ENCODE measurements at places on chromosomes 7 and 10. TPM values are rescaled to one million over a fixed set of nuclear protein-coding genes. Genes with fewer than 3 reads are reported as not detected.

The GIMAP7 gene
- 100 TPM for total RNA-seq

The PLXDC2 gene
- total RNA-seq = 21.6 TPM

The ATRNL1 gene
- total RNA-seq = not detected

DNA sequence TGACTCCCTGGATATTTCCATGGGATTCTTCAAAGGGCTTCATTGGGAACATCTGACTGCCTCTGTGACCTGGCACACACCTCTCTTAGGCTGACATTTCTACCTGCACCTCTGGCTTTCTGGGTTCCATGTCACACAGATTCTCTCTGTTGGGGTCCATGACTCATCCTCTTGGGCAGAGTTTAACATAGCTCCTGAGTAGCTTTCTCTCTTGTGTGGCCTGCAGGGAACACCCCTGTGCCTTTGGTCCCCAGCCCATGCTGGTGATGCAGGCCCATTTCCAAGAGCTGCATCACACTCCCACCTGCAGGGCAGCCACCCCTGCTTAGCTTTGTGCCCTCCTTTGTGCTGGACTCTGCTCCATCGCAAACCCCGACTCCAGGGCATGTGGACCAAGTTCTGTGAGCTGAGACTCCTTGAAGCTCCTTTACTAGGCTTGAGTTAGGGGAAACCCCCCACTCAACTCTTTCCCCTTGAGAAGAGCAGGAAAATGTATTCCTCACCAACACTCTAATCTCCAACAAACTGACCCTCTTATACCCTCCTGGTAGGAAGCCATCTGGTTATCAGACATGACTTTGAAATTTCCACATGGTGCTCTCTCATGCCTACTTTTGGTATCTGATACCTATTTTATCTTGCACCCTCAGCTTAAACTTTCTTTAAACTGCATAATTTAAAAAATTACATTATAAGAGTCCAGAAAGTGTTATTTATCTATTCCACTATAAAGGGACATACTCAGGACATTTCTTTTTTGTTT, 93.3 kb downstream of the ZNF777 start:
- DNase-seq = no peak

- no peak for DNase-seq
Measured at GRCh38 chr10:78685466-78686103, 383.2 kb upstream of the ZMIZ1 start.

The CALHM3 gene
- total RNA-seq = not detected

- no peak for DNase-seq
Measured at GRCh38 chr7:114662002-114662677, 247.5 kb downstream of the FOXP2 start.

DNA sequence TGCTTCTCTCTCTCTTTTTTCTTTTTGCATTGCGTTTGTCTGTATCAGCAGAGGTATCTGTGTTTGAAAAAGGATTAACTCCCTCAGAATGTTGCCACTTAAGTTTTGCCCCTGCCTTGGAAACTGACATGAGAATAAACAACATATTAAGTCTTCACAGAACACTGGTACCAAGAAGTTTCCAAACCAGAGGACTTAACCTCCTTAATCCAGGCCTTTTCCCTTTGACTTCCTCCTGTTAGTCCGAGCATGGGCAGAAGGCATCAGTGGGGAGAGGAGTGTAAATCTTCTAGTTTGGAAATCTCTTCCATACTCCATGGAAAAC, 681.4 kb downstream of the LRMDA start:
- no peak for DNase-seq

- no peak for DNase-seq
Measured at GRCh38 chr10:5047912-5048628, 44.4 kb upstream of the AKR1C2 start.

Data from natural killer cell (primary cell).